ENCODE measurements at places on chromosomes 7 and 10. TPM values are rescaled to one million over a fixed set of nuclear protein-coding genes. Genes with fewer than 3 reads are reported as not detected.

The NPC1L1 gene
- 0.07 TPM for total RNA-seq

The IQUB gene
- 0.39 TPM for total RNA-seq

The PALD1 gene
- 21.6 TPM for total RNA-seq

The DNAJC12 gene
- 0.90 TPM for total RNA-seq

The OPN1SW gene
- total RNA-seq, result not detected
